Nephron progenitor cell (in vitro differentiated cells): ENCODE measurements at places on chromosomes 2 and 18.

DNA sequence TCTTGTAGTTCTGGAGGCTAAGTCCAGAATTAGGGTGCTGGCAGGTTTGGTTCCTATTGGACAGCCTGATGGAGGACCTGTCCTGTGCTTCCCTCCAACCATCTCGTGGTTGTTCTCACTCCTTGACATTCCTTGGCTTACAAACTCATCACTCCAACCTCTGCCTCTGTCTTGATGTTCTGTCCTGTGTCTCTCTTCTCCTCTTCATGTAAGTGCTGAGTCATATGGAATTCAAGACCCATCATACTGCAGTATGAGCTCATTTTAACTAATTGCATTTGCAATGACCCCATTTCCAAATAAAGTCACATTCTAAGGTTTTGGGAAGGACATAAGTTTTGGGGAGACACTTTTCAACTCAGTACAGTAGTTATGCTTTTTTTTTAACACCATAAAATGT, 374.7 kb downstream of the TRIB2 start:
- DNase-seq, result no peak

DNA sequence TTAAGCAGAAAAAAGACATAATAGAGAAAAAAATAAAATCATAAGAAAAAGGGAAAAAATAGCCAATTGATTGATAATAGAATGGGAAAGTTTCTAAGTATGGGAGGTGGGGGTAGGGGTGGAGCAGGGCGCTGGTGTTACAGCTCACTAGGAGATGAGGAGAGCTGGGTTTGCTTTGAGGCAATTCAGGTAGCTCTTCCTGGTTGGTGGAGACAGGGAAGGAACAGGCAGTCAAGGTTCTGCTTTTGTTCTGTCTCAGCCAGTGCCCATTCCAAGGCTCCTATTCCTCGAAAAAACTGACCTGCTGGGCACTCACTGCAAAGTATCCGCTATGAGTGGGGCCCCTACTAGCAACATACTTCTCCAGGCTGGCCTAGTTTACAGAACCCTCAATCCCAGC, 1.7 kb upstream of the CNNM4 start:
- no peak for DNase-seq

DNA sequence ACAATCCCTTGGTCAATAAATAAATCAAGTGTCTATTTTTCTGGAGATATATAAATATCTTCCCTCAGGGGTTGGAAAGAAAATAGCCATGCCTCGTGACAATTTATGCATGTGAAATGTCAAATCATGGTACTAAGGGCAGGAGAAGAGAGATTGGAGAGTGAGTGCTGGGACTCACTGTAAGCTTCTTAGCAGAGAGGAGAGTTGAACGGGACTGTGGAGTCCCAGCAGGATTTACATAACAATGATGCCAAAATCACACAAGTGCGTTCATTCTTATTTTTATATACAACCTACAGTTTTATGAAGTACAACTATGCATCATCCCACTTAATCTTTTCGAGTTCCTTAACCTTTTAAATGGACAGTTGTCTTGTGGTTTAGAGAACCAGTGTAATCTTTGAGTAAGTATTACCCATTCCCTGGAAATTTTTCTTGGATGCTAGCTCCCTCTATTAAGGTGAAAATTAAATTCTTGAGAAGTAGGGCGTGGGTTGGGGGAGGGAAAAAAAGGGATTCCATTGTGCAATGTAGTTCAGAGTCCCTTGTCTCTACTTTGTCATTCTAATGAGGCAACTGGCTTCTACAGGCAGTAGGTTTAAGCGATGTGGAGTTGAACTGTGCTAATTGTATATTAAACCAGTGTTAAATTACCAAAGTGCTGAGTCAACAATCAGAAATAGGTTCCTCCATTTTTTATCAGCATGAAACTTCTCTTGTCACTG, 143.6 kb upstream of the EPHA4 start:
- no peak for DNase-seq

GRCh38 chr18:75247611-75248421, 37.2 kb downstream of the TSHZ1 start:
- DNase-seq, result no peak

- no peak for DNase-seq
Observed at GRCh38 chr2:214477305-214477704, 66.5 kb downstream of the VWC2L start.

GRCh38 chr2:104431701-104432121, 422.2 kb upstream of the POU3F3 start:
- no peak for DNase-seq

DNA sequence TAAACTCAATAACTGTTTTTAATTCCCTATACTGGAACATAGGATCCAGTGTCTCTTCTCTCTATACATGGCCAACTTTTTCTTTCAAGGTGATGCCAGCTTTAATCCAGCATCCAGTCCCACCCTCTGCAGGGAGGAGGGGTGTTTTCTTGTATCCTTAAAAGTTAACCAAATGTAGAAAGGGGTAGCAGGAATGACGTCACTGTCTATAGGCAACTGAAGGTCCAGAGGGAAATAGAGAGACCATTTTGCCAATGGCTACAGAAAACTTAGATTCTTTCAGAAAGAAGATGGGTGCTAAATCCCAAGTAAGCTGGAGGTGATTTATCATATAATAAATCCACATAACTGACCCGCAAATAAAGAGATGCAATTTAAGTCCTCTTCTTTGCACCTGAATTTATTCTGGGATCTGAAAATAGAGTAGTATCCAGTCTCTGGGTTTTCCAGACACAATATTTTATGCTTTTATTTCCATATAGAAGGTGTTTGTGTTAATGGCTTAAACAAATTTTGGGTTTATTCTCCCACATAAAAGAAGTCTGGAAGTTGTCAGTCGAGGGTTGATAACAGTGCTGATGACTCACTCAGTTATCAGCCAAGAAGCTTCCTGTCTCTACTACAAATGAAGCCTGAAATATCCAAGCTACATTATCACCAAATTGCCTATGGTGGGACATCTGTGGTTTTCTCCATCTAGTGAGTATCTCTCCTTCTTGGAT, 5.7 kb upstream of the DNER start:
- DNase-seq, result no peak

DNA sequence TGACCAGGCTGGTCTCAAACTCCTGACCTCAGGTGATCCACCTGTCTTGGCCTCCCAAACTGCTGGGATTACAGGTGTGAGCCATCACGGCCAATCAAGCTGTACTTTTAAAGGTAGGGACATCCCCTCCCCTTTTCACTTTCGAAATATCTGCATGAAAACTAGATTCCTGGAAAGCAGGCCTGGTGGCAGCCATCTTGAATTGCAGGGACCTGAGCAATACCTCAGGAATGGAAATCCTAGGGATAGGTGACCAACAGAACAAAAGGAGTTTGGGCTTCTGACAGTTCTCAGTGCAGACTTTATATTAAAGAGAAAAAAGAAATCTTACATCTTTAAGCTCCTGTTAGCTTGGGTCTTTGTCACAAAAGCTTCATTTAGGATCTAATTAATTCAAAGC, 62.6 kb downstream of the KLF7 start:
- DNase-seq, result no peak

DNA sequence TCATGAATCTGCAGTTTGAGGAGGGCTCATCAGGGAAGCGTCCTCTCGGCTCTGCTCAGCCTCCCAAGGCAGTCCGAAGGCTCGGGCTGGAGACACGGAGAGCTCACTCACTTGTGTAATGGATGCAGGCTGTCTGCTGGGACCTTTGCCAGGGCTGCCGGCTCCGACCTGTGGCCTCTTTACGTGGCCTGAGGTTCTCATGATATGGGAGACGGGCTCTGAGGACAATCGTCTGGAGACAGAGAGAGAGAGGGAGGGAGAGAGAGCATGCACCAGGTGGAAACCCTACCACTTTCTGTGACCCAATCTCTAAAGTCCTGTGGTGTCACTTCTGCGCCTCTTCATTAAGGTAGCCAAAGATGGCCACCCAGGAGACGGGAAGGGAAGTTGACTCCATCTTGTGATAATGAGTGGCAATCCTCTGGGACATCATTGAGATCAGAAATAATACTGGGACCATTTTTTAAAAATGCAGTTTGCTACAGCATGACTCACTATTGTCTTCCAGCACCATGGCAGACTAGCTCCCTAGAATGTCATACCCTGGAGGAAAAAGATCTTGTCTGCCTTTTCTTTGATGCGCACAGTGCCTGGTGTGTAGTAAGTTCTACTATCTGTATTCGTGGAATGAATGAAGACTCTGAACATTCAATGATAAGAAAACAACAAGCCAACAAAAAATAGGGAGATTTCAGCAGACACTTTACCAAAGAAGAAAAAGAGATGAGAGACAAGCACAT, 60.2 kb downstream of the CD8B2 start:
- DNase-seq, result no peak

DNA sequence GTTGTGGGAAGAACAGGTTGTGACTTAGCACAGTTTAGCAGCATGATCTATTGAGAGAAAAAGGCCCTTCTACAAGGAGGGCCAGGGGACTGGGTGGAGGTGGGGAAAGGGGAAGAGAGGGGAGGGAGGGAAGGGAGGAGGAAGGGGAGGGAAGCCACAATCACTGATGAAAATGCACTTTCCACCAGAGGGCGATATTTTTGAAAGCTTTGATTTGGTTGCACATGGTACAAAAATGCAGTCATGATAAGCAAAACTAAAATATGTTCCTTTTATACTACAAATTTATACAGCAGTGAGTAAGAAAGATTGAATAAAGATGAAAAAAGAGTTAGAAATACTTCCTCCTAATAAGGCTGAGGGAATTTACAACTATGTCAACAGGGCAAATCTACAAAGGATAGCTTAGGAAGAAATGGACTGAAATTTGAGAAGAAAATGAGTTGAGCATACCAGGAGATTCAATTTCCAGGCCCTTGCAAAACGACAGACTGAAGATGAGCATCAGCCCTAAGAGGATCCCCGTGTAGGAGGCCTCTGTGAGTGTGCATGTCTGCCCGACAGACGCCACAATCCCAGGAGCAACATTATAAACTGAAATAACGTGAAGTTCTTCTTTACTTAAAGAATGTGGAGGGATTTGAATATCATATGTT, 17.2 kb downstream of the SH3YL1 start:
- peak; percentile 23 for DNase-seq

DNA sequence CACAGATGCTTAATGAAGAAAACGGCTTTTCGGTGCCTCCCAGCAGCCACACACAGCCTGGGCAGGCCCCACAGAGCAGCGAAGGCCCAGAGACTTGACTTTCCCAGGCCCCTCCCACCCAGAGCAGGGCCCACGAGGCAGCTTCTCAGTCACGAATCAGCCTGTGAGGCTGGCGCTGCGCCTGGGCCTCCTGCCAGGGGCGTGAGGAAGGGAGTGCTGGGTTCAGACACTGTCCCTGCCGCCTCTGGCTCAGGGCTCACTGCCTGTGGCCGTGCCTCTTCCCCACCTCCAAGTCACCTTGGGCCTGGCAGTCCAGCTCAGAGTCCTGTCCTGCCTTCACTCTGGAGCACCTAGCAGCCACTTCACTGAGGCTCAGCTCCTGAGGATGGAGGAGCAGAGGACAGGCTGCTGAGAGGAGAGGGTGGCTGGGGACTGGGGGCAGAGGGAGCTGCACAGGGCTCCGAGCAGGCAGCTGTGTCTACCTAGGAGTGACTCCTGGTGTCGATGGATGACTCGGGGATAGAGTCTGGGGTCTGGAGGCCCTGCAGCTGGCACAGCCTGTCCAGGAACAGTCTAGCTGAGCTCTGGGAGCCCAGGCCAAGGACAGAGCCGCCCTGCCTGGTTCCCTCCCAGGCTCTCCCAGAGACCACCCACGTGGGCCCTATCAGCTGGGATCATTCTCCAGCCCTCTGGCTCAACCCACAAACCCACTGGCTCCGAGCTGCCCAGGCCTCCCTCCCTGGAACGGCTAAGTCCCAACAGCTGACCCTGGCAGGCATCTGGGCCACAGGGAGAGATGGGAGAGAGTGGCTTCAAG, 36.4 kb upstream of the FOSL2 start:
- DNase-seq, result peak; percentile 46

DNA sequence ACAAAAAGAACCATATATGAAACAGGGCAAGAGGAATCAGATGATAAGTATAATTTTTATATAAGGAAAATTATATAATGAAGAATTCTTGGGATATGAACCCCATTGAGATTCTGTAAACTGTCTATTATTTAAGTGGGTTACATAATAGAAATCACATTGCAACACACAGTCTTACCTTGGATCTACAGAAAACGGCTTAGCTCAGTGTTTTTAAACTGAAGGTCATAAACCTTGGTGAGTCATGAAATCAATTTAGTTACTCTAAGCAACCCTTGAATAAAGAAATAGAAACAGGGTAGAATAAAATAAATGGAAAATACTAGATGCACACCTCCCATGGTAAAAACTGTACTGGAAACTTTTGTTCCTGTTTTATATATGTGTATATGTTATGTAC, 50.7 kb downstream of the METTL8 start:
- no peak for DNase-seq

- no peak for DNase-seq
Observed at GRCh38 chr2:120431386-120432292, 85.7 kb downstream of the INHBB start.

- DNase-seq, result no peak
Observed at GRCh38 chr2:45725731-45726130, 74.3 kb downstream of the PRKCE start.

- DNase-seq, result no peak
Observed at GRCh38 chr2:182142062-182142461, 156.4 kb downstream of the PPP1R1C start.

GRCh38 chr2:85724731-85725181, 29.0 kb upstream of the ATOH8 start:
- DNase-seq, result no peak

GRCh38 chr18:8586941-8587340, 22.3 kb upstream of the RAB12 start:
- DNase-seq, result no peak

GRCh38 chr2:45191976-45192375, 182.7 kb upstream of the SIX2 start:
- DNase-seq, result no peak

GRCh38 chr2:29245742-29246382, 130.6 kb downstream of the CLIP4 start:
- DNase-seq, result no peak

DNA sequence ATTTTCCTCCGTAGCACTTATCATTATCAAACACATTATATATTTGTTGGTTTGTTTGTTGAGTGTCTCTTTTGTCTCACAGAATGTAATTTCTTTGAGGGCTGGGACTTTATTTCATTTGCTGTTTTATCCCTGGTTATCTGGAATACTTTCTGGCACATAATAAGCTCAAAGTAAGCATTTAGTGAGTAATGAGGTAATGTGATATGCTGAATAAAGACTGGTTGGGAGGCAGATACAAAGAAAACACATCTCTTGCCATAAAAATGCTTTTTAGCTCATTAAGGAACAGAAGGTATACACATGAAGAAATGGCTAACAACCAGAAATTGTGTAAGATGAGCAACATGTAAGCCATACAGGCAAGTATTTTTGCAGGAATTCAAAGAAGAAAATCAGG, 1411.8 kb downstream of the LRP1B start:
- DNase-seq, result no peak

- DNase-seq, result no peak
Observed at GRCh38 chr2:221203125-221203524, 369.0 kb downstream of the EPHA4 start.

- DNase-seq, result no peak
Observed at GRCh38 chr2:207444756-207445155, 85.0 kb upstream of the CREB1 start.

DNA sequence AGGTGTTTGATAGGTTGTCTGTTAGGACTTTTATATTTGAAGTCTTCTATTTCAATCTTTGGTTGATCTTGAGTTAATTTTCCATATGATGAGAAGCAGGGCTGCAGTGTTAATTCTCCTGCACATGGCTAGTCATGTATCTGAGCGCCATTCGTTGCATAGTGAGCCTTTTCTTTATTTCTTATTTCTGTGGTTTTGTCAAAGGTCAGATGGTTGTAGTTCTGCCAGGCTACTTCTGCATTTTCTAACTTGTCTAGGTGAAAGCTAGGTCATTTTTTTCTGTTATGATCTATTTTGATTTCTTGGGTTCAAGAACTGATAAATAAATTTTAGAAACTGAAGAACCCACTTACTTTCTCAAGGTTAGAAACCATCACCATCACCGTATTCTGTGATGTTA, 56.7 kb downstream of the CCDC74A start:
- no peak for DNase-seq
